Activated naive CD8-positive, alpha-beta T cell treated with anti-CD3 and anti-CD28 coated beads, Interleukin-2, amount 10 ng/mL, durations not matched to agents 7 days and 5 days (primary cell): ENCODE measurements at places on chromosomes 6 and 20.

- no peak for DNase-seq
Observed at GRCh38 chr6:93407186-93407585, 12.2 kb downstream of the EPHA7 start.

GRCh38 chr6:162157167-162157870, 570.2 kb downstream of the PRKN start:
- no peak for DNase-seq

- DNase-seq: no peak
Observed at GRCh38 chr6:53361549-53362031, 12.8 kb upstream of the ELOVL5 start.

GRCh38 chr20:9109566-9109965, 40.7 kb downstream of the PLCB4 start:
- no peak for DNase-seq
